Stimulated activated CD4-positive, alpha-beta T cell treated with anti-CD3 and anti-CD28 coated beads, Interleukin-15, amount 100 ng/mL, for 48 hours (primary cell): ENCODE measurements at places on chromosomes 11 and 22.

GRCh38 chr11:7909585-7910285 lies 21.3 kb downstream of the OR10A6 start:
- no peak for DNase-seq

- DNase-seq, result no peak
These were observed 89.7 kb downstream of the BRD1 start for GRCh38 chr22:49738006-49738405.

DNA sequence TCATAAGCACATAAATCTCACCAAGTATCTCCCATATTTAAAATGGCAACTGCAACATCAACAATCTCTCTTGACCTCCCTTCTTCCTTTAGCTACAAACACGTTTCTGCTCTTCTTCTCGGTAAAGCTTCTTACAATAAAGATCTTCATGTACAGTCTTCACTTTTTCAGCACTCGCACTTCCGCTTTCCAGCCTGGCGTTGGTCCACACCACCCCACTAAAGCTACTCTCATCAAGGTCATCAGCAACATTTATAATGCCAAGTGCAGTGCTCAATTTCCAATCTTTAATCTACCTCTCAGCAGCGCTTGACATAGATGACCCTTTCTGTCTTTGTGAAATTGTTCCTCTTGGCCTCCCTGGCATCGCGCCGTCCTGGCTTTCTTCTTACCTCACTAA lies 33.6 kb downstream of the NTM start:
- no peak for DNase-seq

DNA sequence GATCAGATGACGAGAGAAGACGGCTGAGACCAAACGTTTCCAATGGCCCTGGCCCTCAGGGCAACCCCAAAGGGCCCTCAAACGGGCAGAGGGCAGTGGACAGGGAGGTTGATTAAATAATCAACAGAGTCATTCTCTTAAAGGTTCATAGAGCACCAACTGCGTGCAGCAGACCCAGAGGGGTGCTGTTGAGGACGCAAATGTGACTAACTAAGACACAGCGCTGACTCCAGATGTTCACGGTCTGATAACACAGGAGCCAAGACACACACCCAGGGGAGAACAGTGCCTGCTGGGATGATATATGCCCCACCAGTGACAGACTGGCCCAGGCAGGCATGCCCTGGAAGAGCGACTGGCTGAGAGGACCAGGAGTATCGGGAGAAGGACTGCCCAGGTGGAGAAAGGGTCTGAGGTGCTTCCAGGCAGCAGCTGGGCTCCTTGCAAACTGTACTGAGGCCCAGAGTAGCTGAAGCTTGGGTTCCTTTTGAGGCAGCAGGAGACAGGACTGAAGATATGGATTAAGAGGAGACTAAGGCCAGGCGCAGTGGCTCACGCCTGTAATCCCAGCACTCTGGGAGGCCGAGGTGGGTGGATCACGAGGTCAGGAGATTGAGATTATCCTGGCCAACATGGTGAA lies 7.7 kb downstream of the VWCE start:
- DNase-seq, result no peak

DNA sequence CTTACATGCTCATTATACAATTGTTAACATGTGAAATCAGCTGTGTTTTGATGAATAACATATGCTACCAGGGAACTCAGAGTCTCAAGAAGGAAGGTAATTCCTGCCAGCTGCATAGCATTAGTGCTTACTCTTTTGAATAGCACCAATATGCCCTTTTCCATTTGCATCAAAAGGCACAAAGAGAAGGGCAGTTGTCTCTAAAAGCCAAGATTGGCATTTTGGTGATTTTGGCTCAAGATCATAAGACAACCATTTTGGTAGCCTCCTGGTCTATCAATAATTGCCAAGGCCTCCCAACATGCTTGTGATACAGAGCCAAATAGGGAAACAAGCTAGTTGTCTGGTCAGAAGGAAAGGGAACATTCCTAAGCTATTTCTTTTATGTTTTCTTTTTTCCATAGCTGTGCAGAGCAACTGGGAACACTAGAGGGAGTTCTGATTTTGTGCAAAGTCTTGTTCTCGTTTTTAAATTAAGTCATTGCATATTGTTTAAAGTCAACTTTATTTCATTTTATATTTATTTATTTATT lies 416.7 kb upstream of the CHORDC1 start:
- DNase-seq, result no peak

DNA sequence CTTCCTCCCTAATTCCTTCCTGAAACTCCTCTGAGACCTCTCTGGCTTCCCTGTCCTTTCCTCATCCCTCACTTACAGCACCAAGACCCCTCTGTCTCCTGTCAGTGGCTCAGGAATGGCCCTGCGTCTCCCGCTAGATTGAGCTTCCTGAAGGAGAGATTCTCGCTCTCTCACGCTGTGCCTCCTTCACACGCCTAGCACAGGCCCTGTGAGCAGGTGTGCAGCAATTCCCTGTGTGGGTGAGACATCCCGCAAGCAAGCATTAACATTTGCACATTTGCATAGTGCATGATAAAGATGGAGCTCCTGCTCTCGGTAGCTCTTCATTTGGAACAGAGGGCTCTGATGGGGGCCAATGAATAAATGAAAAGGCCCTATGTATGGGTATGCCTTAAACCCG lies 159.8 kb downstream of the ADAMTS15 start:
- DNase-seq, result no peak

DNA sequence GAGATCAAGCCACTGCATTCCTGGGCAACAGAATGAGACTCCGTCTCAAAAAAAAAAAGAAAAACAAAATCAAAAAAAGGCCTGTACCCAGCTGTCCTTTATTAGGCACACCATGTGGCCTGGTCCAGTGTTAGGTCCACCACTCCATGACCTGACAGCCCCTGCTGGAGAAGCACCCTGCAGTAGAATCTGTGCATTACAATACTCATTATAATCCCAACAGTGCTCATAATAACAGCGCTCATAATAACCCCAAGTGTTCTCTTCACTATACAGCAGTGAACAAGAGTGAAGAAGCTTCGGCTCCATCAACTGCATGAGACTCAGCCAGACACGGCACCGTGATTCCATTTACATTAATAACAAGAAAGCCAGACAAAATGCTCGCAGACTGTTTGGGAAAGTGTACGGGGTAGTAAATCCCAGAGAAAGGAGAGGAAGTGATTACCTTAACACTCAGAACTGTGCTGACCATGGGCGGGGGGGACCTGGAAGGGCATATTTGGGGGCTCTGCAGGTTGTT lies 8.9 kb upstream of the EHD1 start:
- no peak for DNase-seq

- DNase-seq, result no peak
These were observed 21.4 kb downstream of the USP35 start for GRCh38 chr11:78210000-78210608.

DNA sequence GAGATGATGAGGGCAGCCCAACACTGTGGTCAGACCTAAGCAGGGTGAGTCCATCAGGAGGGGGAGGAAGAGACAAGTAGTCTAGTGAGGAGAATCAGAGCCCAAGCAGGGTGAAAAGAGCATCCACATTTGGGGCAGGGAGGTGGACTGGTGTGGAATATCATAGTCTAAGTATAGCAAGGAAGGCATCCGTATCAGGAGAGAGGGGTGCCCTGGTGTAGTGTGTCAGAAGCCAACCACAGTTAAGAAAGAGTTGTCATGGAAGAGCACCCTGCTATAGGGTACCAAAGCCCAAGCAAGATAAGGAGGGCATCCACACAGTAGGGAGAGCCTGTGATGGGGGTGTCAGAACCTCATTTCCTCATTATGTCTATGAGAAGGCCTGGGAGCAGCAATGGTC lies 45.3 kb downstream of the PAK1 start:
- no peak for DNase-seq

DNA sequence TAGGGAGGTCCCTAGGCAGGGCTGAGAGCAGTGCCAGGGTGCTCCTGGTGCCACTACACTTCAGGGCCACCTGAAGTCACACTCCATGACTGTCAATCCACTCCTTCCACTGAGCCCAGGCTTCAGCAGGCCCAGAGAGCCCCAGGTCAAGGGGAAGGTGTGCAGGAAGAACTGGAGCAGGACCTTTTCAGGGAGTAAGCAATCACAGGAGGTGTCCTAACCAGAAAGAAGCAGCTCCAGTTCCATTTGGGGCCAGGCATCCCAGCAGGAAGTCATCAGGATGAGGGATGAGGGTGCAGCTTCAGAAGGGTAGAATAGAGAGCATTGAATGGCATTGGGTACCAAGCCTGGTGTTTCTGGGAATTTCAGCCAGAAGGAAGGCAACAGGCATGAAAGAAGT lies 556.5 kb downstream of the INSC start:
- DNase-seq, result no peak

DNA sequence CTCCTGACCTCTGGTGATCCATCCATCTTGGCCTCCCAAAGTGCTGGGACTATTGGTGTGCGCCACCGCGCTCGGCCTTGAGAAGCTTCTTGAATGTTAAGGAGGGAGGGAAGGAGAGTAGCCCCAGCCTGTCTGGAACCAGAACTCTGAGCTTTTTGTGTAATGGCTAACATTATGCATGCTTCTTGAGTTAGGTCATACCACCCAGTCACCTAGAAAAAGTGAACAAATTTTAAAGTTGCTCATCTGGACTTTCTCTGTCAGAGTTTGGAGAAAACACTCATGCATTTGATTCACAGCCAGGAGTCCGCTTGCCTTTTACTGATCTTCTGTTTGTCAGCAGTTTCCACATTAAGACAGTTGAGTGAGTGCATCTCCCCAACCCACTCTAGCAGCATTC lies 82.1 kb downstream of the PPP6R3 start:
- no peak for DNase-seq

GRCh38 chr22:22341736-22342135 lies 97.2 kb downstream of the VPREB1 start:
- DNase-seq, result no peak

GRCh38 chr11:61732705-61733104 lies 19.7 kb upstream of the MYRF start:
- DNase-seq, result no peak

DNA sequence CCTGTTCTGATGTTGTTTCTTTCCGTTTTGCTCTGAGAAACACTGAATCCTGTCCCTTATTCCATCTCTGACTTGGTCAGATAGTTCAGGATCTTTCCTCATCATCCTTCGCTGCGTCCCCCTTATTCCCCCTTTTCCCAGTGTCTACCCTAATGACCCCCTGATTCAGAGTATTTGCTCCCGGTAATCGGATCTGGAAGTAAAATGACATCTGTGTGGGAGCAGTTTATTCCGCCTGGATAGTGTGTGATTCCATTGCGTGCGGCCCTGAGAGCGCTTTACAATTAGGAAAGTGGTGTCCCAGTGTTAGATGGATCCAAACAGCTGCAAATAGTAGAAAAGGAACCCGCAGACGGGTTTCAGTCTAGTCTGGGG lies 606 bp downstream of the DRG1 start:
- DNase-seq, result no peak

DNA sequence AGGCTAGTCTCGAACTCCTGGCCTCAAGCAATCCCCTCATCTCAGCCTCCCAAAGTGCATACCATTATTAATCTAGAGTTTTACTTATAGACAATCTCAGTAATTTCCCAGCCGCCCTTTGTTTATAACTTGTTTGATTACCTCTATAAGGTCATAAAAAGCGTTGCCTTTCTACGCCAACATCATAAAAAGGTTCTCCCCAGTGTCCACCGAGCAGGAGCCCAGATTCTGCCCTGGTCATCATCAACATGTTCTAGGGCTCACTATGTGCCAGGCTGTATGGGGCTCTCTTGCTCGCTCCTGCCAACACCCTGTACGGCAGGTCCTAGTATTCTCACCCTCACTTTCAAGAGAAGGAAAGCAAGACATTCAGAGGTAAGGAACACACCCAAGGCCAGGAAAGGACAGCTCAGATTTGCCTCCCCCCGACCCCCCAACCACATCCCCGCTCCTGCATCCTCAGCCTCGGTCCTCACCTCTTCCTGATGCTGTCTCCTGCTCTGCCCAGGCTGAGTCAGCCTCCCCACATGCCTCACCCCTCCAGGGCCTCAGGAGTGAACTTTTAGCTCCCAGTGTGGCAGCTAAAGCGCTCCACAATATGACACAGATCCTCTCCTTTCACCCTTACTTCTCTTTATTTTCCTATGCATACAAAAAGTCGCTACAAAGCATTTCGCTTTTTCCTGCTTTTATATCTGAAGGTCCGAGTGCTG lies 14.3 kb downstream of the ARFGAP3 start:
- no peak for DNase-seq

GRCh38 chr11:60887556-60887955 lies 18.8 kb downstream of the PRPF19 start:
- DNase-seq, result no peak

DNA sequence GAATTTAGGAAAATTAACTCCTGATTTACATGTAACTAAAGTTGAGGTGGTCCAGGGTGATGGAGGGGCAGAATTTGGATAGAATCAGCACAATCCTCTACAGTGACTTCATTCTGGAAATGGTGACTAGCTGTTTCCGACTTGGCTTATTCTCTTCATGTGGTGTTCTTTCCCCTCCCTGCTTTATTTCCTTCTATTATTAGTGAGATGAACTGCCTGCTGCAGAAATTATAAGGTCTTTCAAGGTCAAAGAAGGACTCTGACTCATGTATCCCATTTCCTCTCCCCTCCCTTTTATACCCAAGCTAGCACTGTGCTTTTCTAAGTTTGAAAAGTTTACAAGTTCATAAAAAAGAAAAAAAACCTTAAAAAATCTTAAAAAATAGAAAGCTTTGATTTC lies 12.2 kb upstream of the MRPL17 start:
- no peak for DNase-seq

- no peak for DNase-seq
These were observed 9.4 kb upstream of the NAP1L4 start for GRCh38 chr11:3001496-3001895.

- no peak for DNase-seq
These were observed 16.3 kb downstream of the CPSF7 start for GRCh38 chr11:61413496-61413895.
